CD4-positive, alpha-beta T cell treated with Interleukin-12 subunit alpha and Interleukin-12 subunit beta, for 1 hour (primary cell): ENCODE measurements at places on chromosomes 1 and 21.
A peak's percentile ranks its signal among the peaks of the same experiment; 100 is the strongest.

GRCh38 chr1:248696261-248696660 lies 6.3 kb downstream of the OR14I1 start:
- DNase-seq: peak; percentile 16

GRCh38 chr1:199018471-199019135 lies 379.8 kb downstream of the PTPRC start:
- DNase-seq: no peak

GRCh38 chr1:81731989-81732388 lies 68.7 kb upstream of the ADGRL2 start:
- no peak for DNase-seq

DNA sequence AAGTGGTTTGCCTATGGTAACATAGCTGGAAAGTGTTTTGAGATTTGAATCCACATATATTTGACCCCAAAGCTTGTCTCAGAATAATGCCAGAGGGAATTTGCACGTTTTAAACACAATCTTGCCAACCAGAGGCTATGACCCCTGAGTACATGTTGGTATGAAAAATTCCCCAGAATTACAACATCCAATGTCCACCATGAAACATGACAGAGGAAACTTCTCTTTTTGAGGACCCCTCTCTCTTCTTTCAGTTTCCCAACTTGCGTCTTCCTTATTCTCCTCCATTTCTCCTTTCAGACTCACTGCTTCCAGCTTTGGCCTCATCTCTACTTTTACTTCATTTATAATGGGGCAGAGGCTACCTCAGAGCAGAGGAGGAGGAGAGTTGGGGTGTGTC lies 5.5 kb upstream of the KCNJ9 start:
- no peak for DNase-seq

DNA sequence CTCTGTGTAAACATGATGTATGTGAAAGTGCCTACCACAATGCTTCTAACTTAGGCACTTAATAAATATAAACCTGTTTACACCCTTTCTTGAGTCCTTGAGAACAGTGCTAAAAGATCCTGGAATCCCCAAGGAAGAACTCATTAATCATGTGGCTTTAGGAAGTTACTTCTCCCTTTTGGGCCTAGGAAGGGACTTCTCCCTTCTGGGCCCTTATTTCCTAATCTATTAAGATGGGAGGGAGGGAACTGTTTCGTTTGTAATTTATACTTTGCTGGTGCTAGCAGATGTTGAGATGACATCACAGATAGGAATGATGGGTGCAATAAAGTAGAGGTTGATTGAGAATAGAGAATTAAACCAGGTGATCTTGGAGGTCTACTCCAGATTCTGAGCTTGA lies 1.2 kb downstream of the BTF3L4 start:
- DNase-seq: no peak

DNA sequence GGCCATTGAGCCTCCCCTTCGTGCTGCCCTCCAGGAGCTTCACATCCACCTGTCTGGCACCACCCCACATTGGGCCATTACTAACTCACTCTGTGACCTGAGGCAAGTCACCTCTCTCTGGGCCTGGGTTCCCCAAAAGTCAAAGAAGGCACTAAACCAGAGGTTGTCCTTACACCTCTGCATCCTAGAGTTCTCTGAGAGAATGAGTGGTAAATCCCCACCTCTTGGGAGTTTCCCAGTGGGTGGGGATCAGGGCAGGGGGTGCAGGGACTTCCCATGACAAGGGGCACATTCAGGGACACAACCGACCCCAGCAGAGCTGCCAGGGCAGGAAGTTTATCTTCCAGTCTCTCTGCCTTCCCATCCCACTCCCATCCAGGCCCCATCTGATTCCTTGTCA lies 99.7 kb downstream of the EPHB2 start:
- DNase-seq: no peak

GRCh38 chr21:34745557-34746255 lies 76.9 kb downstream of the CLIC6 start:
- peak; percentile 63 for DNase-seq

GRCh38 chr1:66464802-66465201 lies 69.2 kb upstream of the SGIP1 start:
- DNase-seq: no peak

GRCh38 chr1:194889310-194889709 lies 1702.9 kb upstream of the B3GALT2 start:
- DNase-seq: no peak

DNA sequence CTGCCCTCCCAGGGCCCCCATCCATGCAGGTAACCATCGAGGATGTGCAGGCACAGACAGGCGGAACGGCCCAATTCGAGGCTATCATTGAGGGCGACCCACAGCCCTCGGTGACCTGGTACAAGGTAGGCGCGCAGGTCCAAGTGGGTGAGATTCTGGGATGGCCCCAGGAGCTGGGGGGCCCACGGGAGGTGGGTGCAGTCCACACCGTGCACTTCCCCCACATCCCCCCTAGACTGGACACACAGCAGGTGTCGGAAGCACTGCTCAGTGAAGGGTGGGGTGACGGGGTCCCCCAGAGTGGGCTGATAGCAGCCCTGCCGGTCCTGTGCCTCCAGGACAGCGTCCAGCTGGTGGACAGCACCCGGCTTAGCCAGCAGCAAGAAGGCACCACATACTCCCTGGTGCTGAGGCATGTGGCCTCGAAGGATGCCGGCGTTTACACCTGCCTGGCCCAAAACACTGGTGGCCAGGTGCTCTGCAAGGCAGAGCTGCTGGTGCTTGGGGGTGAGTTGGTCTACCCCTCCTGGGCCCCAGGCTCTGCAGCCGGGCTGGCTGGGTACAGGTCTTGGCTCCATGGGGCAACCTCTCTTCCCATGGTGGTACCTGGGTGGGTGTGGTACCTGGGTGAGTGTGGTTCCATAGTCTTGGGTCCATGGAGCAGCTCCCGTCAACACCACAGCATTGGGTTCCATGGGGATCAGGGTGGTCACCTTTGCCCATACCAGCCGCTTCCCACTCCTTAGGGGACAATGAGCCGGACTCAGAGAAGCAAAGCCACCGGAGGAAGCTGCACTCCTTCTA lies 40.4 kb downstream of the TRIM11 start:
- DNase-seq: no peak

DNA sequence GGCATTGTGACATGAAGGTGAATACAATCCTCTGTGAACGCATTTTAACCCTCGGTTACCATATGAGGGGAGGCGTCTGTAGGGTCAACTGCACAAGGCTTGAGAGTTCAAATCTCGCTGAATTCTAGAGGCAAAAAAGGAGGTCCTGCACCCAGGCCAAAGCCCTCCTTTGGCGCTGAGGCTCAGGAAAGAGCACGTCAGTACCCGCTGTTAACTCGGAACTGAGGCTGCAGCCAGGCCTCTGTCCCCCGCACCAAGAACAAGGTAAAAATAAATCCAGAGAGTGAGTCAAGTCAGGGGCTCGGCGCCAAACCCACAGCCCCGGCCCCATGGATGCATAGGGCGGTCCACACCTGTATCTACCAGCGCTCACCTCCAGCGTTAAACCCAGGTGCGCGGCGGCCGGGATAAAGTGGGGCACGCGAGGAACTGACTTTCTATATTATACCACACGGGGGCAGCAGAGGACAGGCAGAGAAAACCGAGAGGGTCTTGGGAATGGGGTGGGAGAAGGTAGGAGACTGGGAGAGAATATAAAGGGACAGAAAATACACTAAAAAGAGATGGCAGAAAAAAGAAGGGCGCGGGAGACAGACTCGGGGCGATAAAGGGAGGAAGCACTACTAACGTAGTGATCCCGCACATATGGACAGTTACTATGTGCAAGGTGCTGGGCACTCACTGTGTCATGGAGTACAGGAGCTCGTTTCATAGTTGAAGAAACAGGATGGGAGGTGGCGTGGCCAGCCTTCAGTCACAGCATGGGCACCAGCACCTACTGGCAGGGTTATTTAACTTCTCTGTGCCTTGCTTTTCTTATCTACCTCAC lies 54.9 kb downstream of the DMRTA2 start:
- peak; percentile 28 for DNase-seq

DNA sequence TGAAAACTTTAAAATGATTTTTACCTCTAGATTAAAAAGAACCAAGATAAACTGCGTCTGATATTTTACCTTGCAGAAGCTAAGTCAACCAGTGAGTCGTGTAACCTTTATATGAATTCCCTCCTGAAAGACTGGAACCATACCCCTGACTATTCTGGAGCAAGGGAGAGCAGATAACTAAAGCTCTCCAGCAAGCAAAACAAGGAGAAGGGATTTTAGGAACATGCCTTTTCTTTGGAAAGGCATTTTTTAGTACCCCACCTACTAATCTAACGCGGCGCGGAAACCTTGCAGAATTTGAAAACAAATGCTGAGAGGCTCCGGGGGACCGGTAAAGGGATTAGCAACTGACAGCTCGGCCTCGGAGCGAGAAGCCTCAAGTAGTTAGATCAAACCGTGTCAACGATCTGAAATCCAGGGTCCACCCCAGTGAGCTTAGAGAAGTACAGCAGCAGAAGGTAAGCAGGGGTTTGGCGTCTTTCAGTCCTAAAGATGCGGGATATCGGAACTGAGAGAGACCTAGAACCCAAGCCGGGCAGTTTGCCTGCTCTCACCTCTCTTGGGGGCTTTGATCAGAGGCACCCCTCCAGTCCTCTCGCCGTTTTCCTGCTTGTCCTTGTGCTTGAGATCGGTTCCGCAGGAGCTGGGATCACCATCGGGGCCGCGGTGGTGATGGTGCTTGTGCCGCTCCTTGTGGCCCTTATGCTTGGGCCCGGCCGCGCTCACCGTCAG lies 954 bp downstream of the RSBN1 start:
- DNase-seq: peak; percentile 34

DNA sequence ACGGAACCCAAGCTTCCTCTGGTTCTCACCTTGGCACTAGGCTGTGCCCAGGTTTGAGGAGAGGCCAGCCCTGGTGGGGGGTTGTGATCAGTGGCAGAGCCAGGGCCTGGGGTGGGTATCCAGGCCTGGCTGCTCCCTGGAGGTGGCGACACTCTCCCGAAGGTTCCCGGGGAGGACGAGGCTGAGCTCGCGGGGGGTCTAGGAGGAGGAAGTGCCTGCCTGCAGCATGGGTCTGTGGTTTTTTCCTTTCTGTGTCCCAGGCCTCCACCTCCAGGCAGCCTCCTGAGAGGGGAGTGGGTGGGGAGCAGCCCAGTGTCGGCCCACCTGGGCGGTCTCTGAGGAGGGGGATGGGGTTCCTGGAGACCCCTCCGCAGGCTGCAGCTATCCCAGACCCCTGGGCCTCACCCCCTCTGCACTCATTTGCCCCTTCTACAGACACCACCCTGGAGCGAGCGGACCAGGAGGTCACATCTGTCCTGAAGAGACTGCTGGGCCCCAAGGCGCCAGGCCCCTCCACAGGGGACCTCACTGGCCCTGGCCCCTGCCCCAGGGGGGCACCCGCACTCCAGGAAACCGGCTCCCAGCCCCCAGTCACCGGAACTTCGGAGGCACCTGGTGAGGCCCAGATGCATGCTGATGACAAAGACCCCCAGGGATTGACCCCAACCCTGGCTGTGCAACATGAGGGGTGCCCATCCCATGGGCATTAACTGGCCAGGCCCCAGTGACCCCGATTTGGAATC lies 44.3 kb downstream of the TRIM11 start:
- DNase-seq: no peak

- DNase-seq: no peak
These were observed 42.3 kb downstream of the MAN1C1 start for GRCh38 chr1:25658791-25659431.

DNA sequence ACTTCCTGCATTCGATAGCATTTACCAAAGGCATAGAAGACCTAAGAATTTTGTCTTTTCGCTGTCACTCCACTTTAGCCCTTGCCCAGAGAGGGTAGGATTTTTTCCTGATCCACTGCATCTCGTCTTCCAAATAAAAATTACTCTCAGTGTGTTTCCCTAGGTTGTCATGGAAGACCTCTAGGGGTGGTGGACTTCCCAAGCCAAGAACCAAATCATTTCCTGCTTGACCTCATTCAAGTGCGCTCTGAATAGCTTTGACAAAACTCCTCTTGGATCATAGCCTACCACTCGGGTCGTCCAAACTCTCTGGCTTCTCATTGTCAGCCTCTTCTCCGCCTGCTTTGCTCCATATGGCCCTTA lies 431 bp upstream of the C1orf52 start:
- no peak for DNase-seq

GRCh38 chr1:110123224-110123623 lies 11.0 kb downstream of the UBL4B start:
- DNase-seq: no peak

DNA sequence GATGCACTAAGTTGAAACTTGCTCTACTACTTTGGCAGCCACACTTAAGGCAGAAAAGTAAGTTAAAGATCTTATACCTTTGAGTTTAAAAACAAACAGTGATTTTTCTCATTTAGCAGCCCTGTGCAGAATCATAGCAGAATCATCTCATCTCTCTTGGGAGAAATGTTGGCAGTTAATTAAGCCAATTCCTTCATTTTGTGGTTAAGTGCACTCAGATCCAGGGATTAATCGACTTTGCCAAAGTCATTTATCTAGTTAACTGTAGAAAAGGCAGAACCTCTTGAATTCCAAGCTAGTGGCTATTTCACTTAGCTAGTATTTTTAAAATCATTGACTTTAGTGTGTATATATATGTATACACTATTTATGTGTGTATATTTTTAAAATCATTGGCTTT lies 125.0 kb downstream of the GPR52 start:
- no peak for DNase-seq

- no peak for DNase-seq
These were observed 127.7 kb upstream of the AJAP1 start for GRCh38 chr1:4526747-4527146.

GRCh38 chr21:17709266-17709611 lies 96.5 kb upstream of the BTG3 start:
- no peak for DNase-seq

GRCh38 chr1:3600354-3600753 lies 11.0 kb downstream of the MEGF6 start:
- no peak for DNase-seq

GRCh38 chr1:162956922-162957321 lies 95.9 kb upstream of the CCDC190 start:
- DNase-seq: no peak

GRCh38 chr1:223770621-223771315 lies 58.4 kb downstream of the CAPN2 start:
- no peak for DNase-seq

DNA sequence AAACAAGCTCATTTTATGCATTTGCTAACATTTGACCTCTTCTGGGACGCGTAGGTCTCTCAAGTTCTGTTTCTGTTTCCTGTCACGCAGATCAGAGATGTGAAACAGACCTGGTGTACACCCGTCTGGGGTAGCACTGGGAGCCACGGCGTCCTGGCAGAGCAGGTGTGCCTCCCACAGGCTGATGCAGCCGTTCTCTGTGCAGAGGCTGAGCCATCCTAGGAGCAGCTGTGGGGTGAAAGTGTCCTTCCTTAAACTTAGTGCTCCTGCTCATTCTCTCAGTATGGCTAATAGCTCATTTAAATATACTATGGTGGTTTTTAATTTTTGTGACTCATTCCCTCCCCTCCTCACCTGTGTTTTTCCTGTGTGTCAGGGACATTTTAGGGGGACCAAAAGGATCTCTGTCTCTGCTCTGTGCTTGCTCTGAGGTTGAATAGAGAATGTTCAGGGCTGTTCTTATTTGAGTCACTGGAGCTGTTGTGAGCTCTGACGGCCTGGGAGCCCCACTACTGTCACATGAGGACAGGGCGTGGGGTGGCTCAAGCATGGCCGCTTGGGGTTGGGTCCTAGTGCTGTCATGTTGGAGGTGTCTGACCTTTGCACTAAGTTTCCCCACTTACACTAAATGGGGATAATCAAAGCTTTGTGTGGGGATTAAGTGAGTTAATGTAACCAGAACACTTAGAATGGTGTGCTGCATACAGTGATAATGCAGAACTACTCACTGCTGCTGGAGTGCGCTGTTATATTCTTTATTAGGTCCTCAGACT lies 43.0 kb downstream of the GALNT2 start:
- peak; percentile 33 for DNase-seq
